ENCODE measurements at places on chromosomes 3 and 15.

GRCh38 chr15:81981908-81982307, 63.9 kb downstream of the MEX3B start:
- no peak for DNase-seq

DNA sequence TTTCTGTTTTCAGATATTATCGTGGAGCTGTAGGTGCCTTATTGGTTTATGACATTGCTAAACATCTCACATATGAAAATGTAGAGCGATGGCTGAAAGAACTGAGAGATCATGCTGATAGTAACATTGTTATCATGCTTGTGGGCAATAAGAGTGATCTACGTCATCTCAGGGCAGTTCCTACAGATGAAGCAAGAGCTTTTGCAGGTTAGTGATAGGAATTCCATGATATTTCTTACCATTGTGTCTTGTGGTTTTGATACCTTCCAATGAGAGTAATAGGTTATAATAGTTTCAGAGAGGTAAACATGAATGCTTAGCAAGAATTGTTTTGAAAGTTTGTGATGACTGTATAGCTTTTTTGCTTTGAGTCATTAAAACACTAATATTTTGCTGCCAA, 8.5 kb downstream of the RAB11A start:
- no peak for DNase-seq

DNA sequence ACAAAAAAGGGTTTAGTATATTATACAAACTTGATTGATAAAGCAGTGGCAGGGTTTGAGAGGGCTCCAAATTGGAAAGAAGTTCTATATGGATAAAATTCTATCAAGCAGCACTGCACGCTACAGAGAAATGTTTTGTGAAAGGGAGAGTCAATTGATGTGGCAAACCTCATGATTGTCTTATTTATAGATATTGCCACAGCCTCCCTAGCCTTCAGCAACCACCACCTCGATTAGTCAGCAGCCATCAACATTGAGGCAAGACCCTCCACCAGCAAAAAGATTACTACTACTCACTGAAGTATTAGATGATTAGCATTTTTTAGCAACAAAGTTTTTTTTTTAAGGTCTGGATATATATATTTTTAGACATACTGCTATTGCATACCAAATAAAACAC, 296.7 kb downstream of the CHST2 start:
- DNase-seq = no peak

GRCh38 chr15:68203956-68204355, 1.2 kb downstream of the CALML4 start:
- DNase-seq = no peak

- DNase-seq = peak; percentile 65
Observed at GRCh38 chr3:40877631-40878463, 321.5 kb upstream of the CTNNB1 start.

DNA sequence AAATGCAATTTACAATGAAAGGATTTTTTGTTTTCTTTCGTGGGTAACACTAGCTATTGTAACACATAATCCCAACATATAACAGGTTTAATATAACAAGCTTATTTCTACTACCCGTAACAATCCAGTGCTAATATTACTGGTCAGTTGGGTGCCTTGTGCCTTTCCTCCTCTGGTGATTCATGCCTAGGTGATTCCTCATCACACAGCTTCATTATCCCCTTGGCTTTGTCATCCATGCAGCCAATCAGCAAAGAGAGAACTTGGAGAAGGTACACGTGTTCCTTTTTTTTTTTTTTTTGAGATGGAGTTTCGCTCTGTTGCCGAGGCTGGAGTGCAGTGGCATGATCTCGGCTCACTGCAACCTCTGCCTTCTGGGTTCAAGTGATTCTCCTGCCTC, 30.7 kb downstream of the CHST14 start:
- DNase-seq = no peak

DNA sequence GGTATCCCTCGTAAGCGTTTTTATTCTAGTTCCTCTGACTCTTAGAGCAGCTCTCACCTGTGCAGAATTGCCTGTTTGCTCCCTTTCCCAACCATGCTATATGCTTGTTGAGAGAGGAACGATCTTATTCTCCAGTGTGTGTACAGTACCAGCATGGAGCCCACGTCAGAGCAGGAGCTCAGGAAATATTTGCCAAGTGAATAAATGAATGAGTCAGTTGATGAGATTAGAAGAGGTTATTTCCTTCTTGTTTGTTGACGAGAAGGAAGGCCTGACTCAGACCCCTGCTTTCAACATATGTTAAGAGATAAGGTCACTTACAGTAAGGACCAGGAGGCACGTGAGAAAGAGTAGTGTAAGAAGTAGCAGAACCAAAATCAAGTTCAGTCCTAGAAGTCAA, 106.3 kb upstream of the ABHD17C start:
- DNase-seq = no peak

DNA sequence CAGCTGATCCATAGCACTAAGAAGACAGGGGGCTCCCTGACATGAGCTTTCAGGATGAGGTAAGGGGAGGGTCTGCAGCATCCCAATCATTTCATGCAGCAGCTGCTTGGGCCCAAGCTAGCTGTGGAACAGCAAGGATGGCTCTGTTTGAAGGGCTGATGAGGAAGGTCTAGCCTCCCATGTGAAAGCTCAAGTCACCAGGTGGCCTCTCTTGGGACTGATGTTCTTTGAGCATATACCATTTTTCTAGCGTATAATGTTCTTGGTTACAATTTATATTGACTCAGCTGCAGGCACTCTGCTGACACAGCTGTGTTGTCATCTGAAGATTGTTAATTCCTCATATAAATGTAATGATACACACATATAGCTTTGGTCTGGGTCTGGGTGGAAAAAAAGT, 87.0 kb downstream of the CD200R1L start:
- no peak for DNase-seq

DNA sequence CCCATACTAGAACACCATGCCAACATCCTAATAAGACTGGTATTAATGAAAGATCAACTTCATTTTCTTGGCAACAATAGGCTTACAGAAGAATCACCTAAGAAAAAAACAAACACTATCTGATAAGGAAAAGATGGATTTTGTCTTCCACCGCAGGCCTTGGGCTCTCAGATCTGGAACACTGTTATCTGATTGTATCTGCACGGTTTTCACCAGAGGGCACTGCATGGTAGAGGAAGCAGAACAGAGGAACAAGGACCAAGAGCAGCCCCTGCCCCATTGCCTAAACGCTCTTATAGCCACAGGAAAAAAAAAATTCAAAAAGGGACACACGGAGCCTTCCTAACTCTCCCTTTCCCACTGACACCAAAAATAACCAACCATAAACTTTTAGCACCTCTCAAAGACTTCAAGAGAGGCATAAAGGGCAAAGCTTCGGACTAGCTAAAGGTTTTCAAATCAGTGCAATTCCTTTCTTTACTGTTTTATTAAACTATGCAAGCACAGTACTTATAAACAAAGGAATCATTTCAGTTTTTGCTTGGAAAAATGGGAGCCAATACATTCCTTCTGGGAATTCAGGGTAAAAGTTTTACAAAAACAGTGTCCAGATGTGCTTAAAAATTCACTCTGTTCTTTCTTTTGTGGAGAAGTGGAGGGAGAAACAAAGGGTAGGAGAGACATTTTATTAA, 23.3 kb downstream of the IL17RD start:
- DNase-seq = no peak
